ENCODE measurements at places on chromosomes 16 and 17. TPM values are rescaled to one million over a fixed set of nuclear protein-coding genes. Genes with fewer than 3 reads are reported as not detected.
A peak's percentile ranks its signal among the peaks of the same experiment; 100 is the strongest.

KRT222 gene
- total RNA-seq, result not detected

ACSM3 gene
- 11.7 TPM for total RNA-seq

CLDN7 gene
- 7.7 TPM for total RNA-seq

DNA sequence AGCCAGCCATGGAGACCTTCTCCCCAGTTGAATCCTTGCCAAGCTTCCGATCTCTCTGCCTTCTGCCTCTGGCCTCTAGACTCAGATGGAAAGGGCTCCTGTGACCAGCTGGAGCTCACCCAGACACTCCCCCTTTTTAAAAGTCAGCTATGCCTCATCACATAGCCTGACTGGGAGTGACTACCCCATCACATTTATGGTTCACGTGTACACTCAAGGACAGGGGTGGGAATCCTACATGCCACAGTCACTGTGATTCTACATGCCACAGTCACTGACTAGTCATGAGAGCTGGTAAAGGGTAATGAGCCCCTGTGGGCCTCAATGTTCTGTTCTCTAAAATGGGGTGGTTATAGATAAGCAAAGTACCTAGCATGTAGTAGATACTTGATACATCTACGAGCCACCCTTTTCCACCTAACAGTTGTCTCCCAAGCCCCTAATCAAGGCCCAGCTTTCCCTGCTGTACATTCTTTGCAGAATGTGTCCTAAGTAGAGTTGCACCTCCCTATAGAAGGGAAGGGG is 85.1 kb downstream of the RGS9 start:
- peaks cover 13% of the 10 kb centered on the region for H3K27me3 ChIP-seq
- DNase-seq, result no peak
- no peak overlapping the region for H3K27ac ChIP-seq
- no peak overlapping the region for H3K4me3 ChIP-seq

GRCh38 chr17:56480501-56480900 is 113.0 kb upstream of the NOG start:
- H3K4me3 ChIP-seq, result no peak overlapping the region
- no peaks in the 10 kb centered on the region for H3K36me3 ChIP-seq
- H3K27me3 ChIP-seq, result no peaks in the 10 kb centered on the region
- H3K4me1 ChIP-seq, result no peaks in the 10 kb centered on the region

DNA sequence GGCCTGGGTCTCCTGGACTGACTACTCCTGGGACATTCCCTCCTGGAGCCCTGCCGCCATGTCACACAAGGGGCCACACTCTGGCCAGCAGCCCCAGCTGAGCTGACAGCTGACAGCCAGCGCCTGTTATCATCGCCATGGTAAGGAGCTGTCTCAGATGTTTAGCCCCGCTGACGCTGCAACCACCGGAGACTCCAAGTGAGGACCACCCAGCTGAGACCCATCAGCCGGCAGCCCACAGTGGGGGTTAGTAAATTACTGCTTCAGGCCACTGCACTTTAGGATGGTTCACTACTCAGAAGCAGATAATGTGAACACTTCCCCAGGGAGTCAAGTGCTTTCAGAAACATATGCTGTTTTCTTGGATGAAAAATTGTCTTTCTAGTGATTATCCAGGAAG is 14.6 kb upstream of the SPHK1 start:
- H3K27ac ChIP-seq, result peak overlapping the region; percentile 20
- no peaks in the 10 kb centered on the region for H3K36me3 ChIP-seq
- H3K27me3 ChIP-seq, result no peaks in the 10 kb centered on the region
- H3K4me1 ChIP-seq, result peaks cover 16% of the 10 kb centered on the region

HSD11B2 gene
- 64.6 TPM for total RNA-seq

All from suprapubic skin (tissue), 4 donors.